ENCODE measurements at places on chromosomes 4 and X.

- DNase-seq: no peak
These were observed 18.5 kb downstream of the LAP3 start for GRCh38 chr4:17595471-17596005.

- DNase-seq: no peak
These were observed 7.7 kb upstream of the ASB5 start for GRCh38 chr4:176276710-176277109.

DNA sequence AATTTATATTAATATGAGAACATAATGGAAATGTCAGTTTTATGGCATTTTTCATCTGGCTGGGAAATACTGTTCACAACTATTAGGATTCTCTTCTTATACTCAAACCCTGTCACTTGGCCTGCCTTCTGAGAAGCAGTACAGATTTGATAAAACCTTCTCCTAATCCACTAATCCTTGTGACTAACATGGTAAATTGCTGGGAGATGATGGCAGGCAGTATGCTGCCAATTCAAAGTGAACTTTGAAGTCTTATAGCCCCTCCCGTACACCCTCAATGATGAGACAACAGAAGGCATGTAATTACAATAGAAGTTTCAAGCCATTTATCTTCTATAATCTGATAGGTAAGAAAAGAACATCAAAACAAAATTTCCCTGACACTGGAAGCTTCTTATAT, 36.9 kb downstream of the PAQR3 start:
- DNase-seq: no peak

DNA sequence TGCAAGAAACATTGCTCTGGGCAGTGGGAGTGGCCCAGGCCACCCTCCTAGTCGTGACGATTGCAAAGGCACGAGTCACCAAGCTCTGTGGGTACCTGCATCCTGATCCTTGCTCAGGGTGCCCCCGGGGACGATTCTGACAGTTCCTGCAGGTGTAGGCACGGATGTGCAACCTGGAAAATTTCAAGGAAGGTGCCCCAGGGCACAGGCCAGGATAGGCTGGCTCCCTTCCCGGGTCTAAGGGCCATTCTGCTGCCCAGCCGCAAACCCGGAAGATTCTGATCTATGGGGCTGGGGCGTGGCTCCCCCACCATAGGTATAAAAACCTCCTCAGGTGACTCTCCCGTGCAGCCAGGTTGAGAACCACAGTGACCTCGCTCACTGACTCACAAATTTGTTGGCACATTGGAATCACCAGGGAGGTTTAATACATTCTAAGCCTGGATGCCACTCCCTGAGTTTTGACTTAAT, 228.5 kb downstream of the PTTG2 start:
- DNase-seq: no peak

DNA sequence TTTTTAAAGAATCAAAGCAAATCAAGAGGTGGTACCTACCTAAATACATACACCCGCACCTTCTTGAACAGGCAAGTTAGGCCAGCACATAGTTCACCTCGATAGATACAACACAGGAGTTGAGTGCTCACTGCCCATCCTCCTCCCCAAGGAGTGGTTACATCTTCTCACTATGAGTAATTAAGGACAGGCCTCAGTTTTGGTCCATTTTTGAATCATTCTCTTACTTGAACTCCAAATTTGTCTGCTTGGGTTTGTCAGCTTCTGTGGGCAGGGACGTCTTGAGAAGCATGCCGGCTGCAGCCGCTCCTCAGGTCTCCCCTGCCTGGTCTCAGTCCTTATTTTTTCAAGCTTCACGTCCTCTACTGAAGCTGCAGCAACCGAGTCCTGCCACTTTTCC, 190.6 kb upstream of the RBPJ start:
- no peak for DNase-seq

- no peak for DNase-seq
These were observed 35.3 kb downstream of the CXCL1 start for GRCh38 chr4:73904491-73904890.

- DNase-seq: peak; percentile 52
These were observed 55.5 kb upstream of the MAGED1 start for GRCh38 chrX:51837921-51838320.

GRCh38 chrX:79153348-79153747, 8.9 kb downstream of the GPR174 start:
- DNase-seq: no peak

DNA sequence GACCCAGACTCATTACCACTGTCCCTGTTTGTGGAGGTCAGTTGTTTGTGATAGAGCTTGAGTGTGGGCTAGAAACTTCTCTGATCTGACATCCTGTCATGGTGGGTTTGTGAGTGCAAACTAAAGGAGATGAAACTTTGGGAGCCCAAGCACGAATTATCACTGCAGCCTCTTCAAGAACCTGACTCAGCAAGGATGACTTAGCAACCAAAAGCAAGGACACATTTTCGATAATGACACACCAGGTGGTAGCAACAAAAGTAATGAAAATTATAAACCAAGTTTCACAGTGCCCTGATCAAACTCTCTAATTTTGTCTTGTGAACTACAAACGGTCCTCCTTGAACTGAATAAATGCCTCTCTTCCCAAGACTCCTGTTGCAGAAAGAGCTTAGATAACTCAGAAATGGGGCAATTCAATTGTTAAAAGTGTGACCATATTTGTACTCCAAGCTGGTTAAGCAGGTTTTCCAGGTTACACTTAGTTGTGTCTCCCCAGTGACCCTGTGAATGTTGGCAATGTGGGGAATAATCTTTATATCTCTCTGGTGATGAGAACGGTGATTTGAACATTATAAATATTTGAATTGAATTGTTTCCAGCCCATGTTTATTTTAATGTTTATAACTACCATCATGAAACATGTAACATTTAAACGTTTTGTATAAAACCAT, 52.6 kb upstream of the ATP8A1 start:
- DNase-seq: no peak

- DNase-seq: no peak
These were observed 722.5 kb downstream of the FAT4 start for GRCh38 chr4:126037231-126037630.

DNA sequence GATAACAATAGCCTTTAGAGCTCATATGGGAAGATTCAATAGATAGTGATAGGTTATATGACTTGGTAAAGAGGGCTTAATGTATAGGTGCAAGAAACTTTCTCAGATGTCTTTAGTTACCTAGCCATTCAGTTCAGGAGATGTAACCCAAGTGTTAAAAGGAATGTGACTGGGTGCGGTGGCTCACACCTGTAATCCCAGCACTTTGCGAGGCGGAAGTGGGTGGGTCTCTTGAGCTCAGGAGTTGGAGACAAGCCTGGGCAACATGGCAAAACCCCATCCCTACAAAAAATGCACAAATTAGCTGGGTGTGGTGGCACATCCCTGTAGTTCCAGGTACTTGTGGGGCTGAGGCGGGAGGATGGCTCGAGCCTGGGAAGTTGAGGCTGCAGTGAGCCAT, 7.9 kb downstream of the TET2 start:
- DNase-seq: no peak

DNA sequence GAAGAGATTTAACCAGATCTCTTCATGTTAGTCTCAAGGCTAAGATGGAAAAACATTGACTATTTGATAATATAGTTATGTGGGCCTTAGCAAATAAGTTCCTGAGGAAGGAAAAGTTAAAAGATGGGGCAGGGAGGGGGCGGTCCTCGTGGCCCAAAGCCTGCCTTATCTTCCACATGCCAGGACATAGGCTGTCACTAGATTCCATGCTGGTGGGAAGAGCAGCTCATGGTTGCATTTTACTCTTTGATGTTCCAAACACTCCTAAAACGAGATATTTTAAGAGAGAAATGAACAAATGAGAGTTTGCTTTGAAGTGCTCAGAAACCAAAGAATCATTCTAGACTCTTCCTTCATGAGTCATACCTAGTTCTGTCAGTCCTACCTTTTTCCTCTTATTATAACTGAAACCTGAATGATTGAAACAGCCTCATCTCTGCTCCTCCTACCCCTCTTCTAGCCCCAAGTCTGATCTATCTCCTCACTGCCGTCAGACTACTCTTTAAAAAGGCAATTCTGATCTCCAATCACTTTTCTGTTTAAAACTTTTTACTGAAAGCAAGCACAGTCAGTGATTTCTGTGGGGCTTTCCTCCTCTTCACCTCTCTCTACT, 25.1 kb downstream of the RAB9B start:
- DNase-seq: no peak

- no peak for DNase-seq
These were observed 182.3 kb downstream of the BANK1 start for GRCh38 chr4:101972791-101973190.

DNA sequence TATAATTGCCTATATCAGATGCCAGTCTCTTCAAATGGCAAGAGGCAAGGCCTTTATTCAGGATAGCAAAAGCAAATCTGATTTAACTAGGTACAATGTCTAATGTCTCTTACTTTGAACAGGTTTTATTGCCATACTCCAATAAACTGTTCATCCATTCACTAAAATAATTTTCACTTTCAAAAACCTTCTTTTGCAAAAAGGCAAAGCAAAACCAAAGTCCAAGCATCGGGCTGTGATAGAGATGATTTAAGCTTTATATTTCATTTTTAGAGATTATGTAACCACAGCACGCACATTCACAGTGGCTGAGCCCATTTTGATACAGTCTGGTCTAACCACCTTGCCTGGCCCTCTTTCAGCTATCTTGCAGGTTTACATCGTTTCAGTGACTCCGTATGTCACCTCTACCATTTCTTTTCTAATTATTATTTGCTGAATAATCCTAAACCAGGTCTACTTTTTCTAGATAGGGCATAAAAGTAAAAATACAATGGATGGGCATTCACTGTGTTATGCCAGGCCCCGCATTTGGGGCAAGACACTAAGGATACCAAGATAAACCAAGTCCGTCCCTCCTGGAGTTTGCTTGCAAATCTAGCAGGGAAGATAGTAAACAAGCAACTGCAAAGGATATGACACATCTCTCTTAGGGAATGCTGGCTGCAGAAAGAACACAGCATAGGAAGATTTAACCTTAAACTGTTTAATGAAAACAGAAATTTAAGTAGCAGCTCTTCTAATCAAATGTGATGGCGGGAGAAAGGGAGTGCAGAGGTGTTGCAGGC, 1.8 kb downstream of the CASP3 start:
- DNase-seq: no peak

GRCh38 chr4:122909683-122910082, 12.7 kb downstream of the NUDT6 start:
- no peak for DNase-seq

All from tibial nerve (tissue), 4 donors.